ENCODE measurements at places on chromosomes 2 and 18. TPM values are rescaled to one million over a fixed set of nuclear protein-coding genes. Genes with fewer than 3 reads are reported as not detected.
A peak's percentile ranks its signal among the peaks of the same experiment; 100 is the strongest.

- DNase-seq: no peak
Measured at GRCh38 chr2:201781557-201782051, 871 bp upstream of the ALS2 start.

GRCh38 chr2:144358979-144359541, 160.9 kb downstream of the ZEB2 start:
- DNase-seq: no peak

- DNase-seq: no peak
Measured at GRCh38 chr2:88896971-88897370, 205.5 kb downstream of the RPIA start.

DNA sequence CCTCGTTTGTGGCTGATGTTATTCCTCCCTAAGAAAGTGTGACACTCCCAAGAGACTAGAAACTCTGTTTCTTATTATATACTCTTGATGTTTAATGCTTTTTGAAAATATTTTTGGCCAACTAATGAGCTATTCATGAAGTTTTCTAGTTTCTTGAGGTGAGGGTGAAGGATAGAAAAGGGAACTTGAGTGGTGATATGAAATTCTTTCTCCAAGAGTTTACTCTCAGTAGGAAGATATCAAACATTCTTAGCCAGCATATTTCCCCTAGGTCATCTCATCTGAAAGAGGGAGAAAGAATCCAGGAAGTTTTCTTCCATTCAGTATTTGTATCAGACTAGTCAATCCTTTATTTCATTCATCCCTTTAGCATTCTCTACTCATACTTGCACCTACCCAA, 95.7 kb downstream of the MAP3K20 start:
- no peak for DNase-seq

DNA sequence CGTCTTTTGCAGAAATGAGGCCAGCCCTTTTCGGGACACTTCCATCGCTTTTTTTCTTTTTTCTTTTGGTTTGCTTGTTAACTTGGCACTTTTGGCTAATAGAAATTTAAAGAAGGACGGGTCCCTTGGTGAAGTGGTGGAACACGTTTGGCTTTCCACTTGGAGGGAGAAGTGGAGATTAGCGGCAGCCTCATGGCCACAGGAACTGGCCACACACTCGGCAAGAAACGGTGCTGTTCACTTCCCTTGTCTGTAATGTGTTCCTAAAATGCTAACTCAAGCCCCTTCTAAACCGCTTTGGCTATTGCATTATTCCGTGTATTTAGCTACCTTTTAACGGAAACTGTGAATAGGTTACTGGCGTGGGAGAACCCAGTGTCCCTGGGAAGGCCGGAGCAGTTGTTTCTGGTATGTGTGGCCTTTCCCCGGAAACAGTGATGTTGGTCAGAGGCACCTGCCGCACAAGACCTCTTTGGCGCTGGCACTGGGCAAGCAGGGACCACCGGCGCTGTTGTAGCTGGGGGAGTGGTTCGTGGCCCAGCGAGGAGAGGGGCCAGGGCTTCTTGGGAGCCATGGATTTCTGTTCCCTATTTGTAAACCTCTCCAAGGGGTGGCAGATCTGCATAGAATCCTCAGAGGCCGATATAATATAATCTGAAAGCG, 981 bp downstream of the RAMP1 start:
- DNase-seq: no peak

DNA sequence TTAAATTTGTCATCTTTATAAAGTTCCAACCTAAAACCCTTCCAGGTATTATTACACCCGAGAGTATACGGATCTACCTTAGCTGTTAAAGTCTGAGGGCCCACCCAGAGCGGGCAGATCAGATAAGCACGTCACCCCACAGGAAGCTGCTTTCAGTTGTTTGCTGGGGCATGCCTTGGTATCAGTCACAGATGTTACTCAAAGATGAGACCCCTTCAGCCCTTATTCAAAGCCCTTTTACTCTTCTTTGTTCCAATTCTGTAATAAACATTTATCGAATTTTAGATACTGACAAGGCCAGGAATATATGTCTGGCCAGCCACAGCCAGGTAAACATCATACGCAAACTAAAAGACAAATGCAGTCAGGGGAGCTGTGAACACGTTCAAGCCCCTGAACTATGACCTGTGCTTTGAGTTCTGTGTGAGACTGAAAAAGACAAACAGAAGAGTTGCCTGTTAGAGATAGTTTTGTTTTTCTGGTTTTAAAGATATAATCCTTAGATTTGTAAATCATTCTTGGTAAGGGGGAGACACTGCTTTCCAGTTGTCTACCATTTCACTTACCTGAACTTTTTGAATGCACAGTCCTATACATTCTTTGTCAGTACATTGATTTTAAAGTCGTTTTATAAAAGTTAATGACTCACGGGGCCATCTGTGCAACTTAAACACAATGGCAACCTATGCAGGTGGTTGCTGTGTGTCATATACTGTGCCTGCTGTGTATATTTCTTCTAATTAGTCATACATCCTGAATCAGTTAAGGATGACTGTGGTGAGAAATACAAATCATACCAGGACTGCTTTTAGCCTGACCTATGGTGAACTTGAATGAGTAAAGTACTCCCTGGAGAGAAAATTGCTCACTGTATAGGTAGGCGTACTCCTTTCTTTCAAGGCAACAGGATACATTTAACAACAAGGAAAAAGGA, 100.5 kb upstream of the ITPRID2 start:
- no peak for DNase-seq

DNA sequence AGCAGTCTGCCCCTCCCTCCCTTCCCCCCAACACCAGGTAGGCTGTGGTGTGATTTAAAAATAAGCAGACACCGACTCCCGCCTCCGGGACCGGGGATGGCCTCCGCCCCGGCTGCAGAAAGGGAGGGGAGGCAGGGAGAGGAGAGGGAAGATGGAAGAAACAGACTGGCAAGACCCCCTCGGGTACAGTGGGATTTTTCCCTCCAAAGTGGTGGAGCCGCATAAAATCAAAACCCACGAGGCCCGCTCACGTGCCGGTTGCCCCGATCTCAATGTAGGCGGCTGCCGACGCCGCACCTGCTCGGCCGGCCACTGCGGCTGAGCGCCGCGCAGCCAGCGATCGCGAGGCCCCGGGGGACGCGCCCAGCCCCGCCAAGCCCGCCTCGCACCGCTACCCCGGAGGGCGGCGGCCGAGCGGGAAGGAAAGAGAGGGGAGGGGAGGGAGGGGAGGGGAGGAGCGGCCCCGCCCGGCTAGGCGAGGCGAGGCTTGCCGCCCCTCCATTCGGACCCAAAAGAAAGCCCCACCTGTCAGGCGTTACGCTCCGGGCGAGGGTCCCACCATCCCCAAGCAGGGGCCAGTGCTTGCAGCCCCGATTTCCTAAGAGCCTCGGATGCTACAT, 811 bp downstream of the ADD2 start:
- DNase-seq: peak; percentile 39

GRCh38 chr2:205775097-205775877, 93.0 kb downstream of the NRP2 start:
- no peak for DNase-seq

DNA sequence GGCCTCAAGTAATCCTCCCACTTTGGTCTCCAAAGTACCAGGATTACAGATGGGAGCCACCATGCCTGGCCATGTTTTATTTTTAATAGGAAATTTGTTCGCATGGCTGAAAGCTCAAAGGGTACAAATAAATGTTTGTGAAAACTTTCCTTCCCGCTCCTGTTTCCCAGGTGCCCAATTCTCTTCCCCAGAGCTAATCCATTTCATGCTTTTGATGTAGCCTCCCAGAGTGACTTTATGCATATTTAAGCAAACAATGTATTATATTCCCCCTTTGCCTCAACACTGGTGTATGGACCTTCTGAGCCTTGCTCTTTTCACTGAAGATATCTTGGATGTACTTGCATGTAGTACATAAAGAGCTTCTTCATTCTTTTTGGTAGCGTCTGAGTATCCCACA, 52.5 kb upstream of the ITSN2 start:
- no peak for DNase-seq

DNA sequence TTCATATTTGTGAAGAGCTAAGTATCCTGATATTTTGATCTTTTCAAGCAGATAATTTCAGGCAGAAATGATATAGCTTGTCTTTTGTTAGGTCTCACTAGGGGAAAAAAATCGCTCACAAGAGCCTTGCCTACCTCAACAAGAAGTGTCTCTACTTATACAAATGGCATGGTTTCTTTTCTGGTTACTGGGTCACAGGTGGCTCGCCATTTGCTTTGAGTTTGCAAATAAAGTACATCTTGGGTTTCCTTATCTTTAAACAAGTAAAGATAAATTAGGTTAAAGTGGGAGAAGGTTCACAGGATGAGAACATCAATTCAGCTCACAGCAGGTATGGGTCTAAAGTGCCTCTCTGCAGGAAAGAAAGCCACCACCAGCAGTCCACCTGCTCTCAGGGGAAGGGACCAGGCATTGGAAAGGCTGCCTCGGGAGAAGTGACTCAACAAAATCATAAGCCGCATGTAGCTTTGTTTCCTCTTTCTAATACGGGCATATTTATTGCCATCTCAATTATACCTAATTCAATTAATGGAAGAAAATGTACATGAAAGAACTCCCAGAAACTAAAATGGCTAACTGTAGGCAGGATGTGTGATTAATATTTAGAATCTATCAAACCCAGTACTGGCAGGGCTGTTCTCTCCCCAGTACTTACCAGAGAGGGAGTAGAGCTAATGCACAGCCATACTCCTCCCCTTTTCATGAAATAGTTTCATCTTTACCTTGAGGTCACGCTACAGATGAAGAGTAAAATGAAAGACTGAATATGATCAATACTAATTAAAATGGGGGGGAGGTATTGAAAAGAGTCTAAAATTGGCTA, 28.3 kb downstream of the CDC42EP3 start:
- DNase-seq: no peak

GRCh38 chr2:74587664-74588277, 33.3 kb downstream of the DOK1 start:
- peak; percentile 43 for DNase-seq

- DNase-seq: no peak
Measured at GRCh38 chr18:2898186-2898640, 51.4 kb downstream of the EMILIN2 start.

- DNase-seq: no peak
Measured at GRCh38 chr2:3125001-3125760, 252.4 kb downstream of the EIPR1 start.

DNA sequence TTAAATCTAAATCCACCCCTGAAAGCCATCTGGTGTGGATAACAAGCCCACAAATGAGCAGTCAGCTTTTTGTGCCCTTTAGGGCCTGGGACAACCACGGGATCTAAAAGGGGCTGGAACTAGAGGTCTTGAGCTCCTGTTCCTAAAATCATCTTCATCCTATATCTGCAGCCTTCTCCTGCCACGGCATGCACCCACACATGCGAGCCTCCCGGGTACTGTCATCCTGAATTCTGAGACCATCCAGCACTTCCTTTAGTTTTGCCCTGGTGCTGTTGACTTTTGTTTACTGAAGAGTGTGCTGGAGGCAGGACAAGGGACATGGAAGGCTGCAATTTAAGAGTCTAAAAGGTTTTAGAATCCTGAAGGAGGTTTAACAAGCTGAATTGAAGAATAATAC, 183.2 kb downstream of the FAM210A start:
- no peak for DNase-seq

GRCh38 chr18:13577091-13577697, 149.2 kb downstream of the FAM210A start:
- DNase-seq: no peak

- no peak for DNase-seq
Measured at GRCh38 chr18:44601447-44601846, 79.2 kb upstream of the SETBP1 start.

DNA sequence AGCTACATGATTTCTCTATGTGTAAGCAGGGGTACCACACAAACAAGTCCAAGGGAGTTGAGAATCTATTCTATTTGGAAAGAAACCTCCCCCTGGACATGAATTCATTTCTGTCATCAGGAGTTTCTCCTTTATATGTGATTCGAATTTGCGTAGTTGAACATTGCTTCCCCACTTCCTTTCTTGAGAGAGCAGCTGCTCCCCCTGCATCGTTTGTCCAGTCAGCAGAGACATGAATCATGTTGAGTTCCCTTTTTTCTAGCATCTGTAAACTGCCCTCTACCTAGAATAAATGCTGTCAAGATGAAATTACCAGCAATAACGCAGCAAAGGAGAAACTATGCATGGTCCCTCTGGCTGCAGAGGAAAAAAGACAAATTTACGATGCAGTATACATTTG, 73.8 kb downstream of the KIF5C start:
- no peak for DNase-seq

GRCh38 chr2:3487028-3487425, 32.3 kb downstream of the ADI1 start:
- DNase-seq: no peak

- DNase-seq: no peak
Measured at GRCh38 chr2:96403481-96403880, 67.9 kb downstream of the NCAPH start.

GRCh38 chr18:30106356-30106755, 936.2 kb downstream of the DSC3 start:
- DNase-seq: no peak

- no peak for DNase-seq
Measured at GRCh38 chr2:43418680-43419079, 177.2 kb downstream of the THADA start.

DNA sequence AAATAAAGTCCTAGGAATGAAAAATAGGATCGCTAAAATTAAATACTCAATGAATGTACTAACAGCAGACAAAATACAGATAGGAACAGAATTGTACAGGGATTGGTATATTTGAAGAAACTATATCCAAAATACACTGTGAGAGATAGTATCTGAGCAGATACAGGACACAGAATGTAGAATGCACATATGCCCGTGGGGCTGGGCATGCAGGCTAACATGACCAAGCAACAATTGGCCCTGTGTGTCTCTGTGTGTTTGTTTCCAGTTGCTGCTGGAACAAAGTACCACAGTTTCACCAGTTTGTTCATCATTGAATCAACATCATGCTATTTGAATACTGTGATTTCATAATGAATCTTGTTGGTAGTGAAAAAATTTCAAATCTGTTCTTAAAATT, 127.6 kb downstream of the PMAIP1 start:
- no peak for DNase-seq

DNA sequence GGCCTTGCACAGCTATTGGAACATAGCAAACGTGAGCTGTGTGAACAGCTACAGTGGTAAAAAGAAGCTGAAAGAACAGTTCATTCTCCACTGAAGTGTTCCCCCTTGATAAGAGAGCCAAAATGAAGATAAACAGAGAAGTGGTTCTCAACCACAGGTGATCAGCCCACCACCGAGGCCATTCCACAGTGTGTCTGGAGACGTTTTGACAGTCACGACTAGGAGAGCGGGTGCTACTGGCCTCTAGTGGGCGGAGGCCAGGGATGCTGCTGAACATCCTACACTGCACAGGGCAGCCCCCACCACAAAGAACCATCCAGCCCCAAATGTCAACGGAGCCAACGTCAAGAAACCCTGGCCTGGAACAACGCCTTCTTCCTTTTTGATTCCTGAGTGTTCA, 38.4 kb downstream of the ADCY3 start:
- DNase-seq: no peak

Gene MYOM1
- total RNA-seq: 4.1 TPM

Gene REG1A
- not detected for total RNA-seq

Gene UGT1A5
- total RNA-seq: not detected

Gene REG3G
- not detected for total RNA-seq

Gene ASXL3
- not detected for total RNA-seq

Gene ABCG5
- total RNA-seq: not detected

Gene ALLC
- total RNA-seq: not detected

Gene TP53I3
- total RNA-seq: 6.3 TPM

Gene SOS1
- 39.2 TPM for total RNA-seq

Gene GALNT5
- total RNA-seq: not detected

Gene CD226
- total RNA-seq: 8.3 TPM

Gene BCL11A
- 279 TPM for total RNA-seq

Gene DSG3
- total RNA-seq: not detected

Gene LYPD6
- not detected for total RNA-seq

Measured in activated B cell treated with CpG ODN at 0.5 μM for 24 hours (primary cell).